ENCODE measurements at places on chromosomes 3 and 15.

DNA sequence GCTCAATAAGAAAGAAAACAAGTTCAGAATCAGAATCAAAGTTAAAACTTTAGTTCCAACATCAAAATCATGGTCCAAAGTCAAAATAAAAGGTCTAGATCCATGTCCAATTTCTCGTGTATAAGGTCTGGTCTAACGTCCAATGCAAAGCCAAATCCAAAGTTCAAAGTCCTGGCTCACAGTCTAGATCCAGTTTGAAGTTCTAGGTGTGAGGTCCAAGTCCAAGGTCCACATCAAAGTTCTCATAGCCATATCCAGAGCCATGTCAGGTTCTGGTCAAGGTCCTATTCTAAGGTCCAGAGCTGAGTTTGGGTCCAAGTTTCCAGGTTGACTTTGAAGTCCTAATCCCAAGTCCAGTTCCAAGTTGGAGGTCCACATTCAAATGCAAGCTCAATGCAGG is 40.7 kb upstream of the VIPR1 start:
- DNase-seq, result no peak

DNA sequence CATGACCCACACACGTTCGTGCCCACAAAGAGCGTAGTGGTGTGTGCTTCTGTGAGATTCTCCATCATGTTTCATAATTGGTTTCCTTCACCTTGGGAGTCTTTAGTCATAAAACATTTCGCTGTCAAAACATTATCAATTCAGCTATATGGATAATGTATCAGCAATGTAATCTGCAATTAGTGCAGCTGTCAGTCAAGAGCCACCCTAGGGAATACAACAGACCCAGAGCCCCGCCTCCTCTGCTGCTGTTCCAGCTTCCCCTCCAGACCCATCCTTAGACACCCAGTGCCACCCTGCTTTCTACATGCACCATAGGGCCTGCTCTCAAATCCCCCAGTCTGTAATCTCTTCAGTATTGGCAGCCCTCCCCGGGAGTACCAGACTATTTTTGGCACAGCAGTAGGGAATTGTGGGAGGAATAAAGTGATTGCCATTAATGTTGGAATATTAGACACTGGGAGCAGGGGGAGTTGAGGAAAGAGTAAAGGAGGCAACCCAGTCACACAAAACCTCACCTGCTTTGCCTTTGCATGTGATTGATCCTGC is 31.5 kb upstream of the C3orf80 start:
- no peak for DNase-seq

DNA sequence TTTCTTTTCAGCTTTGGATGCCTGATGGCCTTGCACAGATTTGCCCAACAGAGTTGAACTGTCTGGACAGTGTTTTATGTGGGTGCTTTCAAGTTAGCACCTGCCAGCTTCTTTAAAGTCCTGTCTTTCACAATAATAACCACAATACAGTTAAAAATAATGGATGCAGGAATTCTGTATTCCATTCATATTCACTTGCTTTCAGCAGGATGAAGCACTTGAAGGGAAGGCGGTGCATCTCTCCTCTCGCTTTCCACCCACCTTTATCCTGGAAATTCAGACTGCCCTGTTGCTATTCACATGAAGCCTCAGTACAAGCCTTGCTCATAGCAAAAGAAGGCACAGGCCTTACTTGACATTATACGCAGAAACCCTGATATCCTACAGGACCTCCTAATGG is 26.5 kb upstream of the GYG1 start:
- no peak for DNase-seq

- no peak for DNase-seq
Measured at GRCh38 chr3:48784426-48785120, 63.1 kb downstream of the PRKAR2A start.

DNA sequence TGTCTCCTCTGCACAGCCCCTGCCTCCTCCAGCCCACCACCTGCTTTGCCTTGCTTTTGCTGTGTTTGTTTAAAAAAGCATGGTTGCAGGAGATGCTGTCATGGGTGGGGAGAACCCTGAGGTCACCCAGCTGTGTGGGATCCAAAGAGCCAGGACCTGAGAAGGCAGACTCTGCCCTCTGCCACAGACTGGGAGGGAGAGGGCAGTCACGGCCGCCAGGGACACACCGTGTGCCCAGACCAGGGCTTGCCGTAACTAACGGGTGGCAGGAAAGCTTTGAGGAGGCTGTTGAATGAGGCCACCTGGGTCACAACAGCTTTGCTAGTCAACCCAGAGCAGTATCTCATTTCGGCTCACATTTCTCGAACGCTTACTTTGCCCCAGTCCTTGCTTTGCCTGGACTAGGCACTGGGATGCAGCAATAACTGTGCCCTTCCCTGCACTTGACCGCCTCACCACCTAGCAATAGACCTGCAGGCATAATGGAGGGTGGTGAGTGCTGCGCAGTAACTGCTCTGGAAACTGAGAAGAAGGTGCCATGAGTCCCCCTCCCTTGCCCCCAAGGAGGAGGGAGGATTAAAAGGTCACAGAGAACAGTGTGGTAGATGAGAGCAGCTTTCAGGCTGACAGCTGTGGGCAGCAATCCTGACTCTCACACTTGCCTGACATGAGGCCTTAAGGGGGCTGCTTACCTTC is 55.0 kb upstream of the CTDSPL start:
- no peak for DNase-seq

DNA sequence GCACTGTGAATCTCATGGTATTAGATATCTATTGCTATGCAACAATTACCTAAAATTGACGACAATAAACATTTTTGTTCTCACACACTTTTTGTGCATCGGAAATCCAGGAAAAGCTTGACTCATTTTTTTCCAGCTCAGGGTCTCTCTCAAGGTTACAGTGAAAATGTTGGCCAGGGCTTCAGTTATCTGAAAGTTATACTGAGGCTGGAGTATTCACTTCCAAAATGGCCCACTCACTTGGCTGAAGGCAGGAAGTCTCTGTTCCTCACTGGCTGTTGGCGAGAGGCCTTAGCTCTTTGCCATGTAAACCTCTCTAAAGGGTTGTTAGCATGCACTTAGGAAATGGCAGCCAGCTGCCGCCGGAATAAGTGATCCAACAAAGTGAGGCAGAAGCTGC is 41.4 kb downstream of the OSTN start:
- DNase-seq, result no peak

DNA sequence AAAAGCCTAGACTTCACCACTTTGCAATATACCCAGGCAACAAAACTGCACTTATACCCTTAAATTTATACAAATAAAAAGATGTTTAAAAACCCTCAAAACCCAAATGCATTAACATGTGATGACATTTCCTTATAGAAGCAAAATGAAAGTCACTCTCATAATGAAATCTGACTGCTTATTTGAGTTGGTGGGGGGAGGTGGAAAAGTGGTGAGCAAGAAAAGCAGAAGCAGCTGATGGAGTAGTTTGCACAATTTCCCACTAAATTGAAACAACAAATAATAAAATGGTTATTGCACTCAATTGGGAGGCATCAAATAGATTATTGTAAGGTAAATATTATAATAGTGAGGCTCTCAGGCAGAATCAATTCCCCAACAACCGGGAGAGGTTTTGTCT is 54.0 kb upstream of the GADL1 start:
- DNase-seq, result no peak

- no peak for DNase-seq
Measured at GRCh38 chr15:67853454-67853853, 13.6 kb upstream of the RNU6-1 start.

- no peak for DNase-seq
Measured at GRCh38 chr3:5014391-5014790, 35.2 kb downstream of the BHLHE40 start.

Data from stimulated activated CD8-positive, alpha-beta memory T cell treated with anti-CD3 and anti-CD28 coated beads, Interleukin-15, amount 100 ng/mL, for 4 hours (primary cell).